Amniotic epithelial cell (primary cell): ENCODE measurements at places on chromosomes 12 and 14.

DNA sequence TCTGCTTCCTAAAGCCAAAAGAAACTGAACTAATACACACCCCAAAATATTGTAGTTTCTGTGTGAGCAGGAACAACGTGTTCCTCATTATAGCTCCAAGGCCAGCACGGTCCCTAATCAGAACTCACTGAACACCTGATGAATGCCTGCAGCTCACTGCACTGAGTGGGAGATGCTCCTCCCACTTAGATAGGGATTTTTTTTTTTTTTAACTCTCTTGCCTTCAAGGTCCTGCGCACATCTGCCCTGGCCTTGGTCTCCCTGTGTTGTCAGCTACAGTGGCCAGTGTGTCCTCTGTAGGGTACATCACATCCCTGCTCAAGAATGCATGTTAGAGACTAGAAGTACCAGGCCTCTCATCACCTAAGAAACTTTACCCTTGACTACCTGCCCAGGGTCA is 44.3 kb upstream of the TMPO start:
- peak; percentile 57 for DNase-seq

- DNase-seq: peak; percentile 91
Observed at GRCh38 chr12:28578833-28579252, 388.6 kb downstream of the CCDC91 start.

DNA sequence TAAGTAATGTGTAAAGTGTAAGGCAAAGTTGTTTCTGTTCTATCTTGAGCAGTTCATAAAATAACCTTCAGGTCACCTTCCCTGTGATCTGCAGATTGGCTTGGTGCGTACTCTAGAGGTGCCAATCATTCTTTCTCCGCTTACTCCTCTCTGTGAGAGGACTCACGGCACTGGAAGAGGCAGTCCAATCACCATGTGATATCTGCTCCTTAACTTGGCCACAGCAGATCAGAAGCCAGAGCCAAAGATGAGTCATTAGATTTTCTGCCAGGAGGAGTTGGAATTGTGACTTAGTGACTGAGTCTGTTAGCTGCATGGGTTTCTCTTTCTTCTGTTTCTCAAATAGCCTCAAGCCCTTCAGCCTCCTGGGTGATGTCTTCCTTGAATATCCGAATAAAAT is 165.5 kb downstream of the SLC41A2 start:
- DNase-seq: peak; percentile 80

GRCh38 chr12:84766375-84766774 is 146.2 kb downstream of the SLC6A15 start:
- no peak for DNase-seq

GRCh38 chr12:113232089-113232839 is 11.0 kb downstream of the TPCN1 start:
- no peak for DNase-seq

DNA sequence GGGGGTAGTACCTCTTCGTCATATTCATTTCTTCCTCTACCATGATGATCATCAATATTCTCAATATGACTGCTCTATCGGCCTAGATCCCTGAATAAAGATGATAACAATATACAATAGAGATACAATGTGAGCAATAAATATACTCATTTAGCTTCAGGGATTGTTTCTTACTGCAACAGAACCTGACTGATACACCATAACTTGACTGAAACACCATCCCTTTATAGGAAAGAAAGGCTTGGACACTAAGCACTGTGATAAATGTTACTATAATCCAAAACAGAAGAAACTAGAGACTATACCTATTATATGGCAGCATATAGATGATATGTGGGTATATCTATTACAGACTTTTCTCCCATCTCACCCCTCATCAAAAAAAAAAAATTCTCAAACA is 1.2 kb upstream of the RHOJ start:
- no peak for DNase-seq

- DNase-seq: no peak
Observed at GRCh38 chr12:121579190-121579791, 1.5 kb downstream of the KDM2B start.

DNA sequence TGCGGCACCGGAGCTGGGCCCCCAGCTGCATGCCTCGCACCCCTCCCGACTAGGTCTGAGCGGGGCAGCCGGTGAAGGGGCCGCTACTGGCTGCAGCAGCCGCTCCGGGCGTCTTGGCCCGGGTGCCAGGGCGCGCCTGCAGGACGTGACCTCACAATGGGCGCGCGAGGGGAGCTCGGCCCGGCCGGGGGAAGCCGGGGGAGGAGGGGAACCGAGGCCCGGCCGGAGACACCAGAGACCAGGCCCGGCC is 353 bp downstream of the BAG5 start:
- DNase-seq: peak; percentile 37

DNA sequence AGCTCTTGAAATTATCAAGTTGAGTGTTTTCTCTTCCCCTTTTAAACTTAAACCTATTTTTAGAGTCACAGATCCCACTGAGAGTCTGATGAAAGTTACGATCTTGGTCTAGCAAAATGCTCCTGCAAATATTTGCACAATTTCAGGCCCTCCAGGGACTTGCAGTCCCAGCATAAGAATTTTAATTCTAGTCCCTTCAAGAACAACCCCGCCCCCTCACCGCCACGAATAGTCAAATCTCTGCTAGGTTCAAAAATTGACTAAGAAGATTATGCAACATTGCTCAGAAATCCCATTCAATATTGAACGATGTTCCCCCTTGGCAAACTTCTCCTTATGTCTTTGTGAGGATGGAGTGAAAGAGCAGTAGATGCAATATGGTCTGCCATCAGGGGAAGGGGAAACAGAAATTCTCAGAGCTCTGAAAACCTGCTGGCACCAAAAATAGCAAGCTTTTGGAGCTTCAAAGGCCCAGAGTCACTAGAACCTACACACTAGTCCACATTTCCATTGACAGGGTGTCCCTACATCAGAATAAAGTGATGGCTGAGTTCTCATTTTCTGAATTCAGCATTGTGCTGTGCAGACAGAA is 127.5 kb upstream of the CCDC175 start:
- no peak for DNase-seq

GRCh38 chr14:55123101-55123500 is 6.0 kb upstream of the LGALS3 start:
- peak; percentile 95 for DNase-seq

DNA sequence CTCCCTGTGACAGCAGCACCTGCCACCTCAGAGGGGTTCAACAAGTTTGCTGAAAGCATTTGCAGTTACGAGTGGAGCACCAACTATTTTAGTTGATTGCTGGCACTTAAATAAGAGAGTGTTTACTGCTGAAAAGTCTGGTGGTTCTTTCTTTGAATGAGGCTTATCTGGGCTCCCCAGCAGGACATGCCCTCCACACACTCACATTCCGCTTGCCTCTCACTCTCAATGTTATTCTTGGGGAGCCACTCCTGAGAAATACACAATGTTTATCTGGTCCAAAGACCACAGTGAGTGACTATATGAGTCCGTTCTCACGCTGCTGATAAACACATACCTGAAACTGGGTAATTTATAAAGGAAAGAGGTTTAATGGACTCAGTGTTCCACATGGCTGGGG is 31.9 kb downstream of the NT5DC3 start:
- DNase-seq: peak; percentile 61

GRCh38 chr12:56954057-56954957 is 3.1 kb downstream of the RDH16 start:
- no peak for DNase-seq

GRCh38 chr12:56315249-56315621 is 553 bp downstream of the CNPY2 start:
- no peak for DNase-seq

GRCh38 chr14:24674204-24674970 is 40.4 kb upstream of the GZMB start:
- no peak for DNase-seq

- DNase-seq: no peak
Observed at GRCh38 chr14:68312884-68313610, 479.8 kb downstream of the ZFP36L1 start.

- no peak for DNase-seq
Observed at GRCh38 chr12:132483208-132483607, 6.7 kb upstream of the FBRSL1 start.
